ENCODE measurements at places on chromosomes 5 and 9.

GRCh38 chr9:98894761-98895160, 48.9 kb upstream of the COL15A1 start:
- no peak for DNase-seq

DNA sequence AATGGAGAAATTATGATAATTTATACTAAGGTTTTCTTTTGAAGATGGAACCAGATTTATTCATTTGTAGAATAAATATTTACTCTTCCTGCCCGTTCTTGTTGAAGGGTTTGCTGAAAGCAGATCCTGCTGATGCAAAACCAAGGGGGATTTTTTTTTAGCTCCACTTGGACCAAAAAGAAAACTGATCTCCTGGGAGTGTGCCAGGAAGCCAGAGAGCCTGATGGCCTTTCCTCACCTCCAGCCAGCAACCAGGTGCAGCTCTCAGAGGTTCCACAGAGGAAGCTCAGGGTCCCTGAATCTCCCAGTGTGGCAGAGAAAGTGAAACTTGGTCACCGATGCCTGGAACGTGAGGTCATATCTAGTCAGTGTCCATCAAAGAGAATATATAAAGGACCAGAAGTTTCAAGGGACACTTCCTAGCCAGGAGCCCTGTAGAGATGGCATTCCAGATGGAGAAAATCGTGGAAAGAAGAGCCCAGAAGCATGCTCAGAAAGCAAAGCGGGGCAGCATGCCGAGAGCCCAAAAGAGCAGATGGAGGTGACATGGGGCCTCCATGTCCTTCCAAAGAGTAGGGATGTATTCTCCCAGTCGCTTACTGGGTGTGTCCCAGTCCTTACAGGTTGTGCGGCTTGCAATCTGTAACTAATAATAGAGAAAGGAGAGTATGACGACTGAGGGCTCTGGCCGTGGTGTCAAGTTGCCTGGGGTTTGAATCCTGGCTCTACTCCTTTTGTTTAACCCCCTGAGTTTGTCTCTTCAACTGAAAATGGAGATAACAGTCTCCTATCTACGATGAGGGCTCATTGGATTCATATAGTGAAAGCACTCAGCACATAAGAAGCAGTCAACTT, 12.2 kb downstream of the AFAP1L1 start:
- DNase-seq = no peak

GRCh38 chr9:4716163-4716562, 24.8 kb downstream of the AK3 start:
- DNase-seq = no peak

- DNase-seq = no peak
Observed at GRCh38 chr5:31415960-31416359, 115.9 kb downstream of the DROSHA start.

DNA sequence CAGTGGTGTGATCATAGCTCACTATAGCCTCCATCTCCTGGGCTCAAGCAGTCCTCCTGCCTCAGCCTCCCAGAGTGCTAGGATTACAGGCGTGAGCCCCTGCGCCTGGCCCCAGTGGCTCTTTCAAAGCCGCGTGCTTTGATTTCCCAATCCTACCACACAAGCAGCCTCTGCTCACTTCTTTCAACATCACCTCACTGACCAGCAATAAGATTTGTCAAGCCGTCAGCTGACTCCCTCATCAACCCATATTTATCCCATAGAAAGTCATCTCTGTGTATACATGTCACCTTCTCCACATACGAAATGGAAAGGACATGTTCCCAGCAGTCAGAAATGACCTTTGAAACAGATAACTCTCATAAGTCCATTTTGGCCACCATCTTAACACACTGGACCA, 26.0 kb downstream of the SLC31A2 start:
- DNase-seq = no peak
